CD4-positive, alpha-beta T cell (primary cell): ENCODE measurements at places on chromosomes 7 and 10. TPM values are rescaled to one million over a fixed set of nuclear protein-coding genes. Genes with fewer than 3 reads are reported as not detected.
A peak's percentile ranks its signal among the peaks of the same experiment; 100 is the strongest.

- H3K27me3 ChIP-seq: peaks cover 32% of the 10 kb centered on the region
- peaks cover 6% of the 10 kb centered on the region for H3K4me1 ChIP-seq
- H3K36me3 ChIP-seq: no peaks in the 10 kb centered on the region
- no peak overlapping the region for H3K27ac ChIP-seq
- no peak for DNase-seq
- H3K4me3 ChIP-seq: no peak overlapping the region
These were observed 33.2 kb upstream of the TLX1 start for GRCh38 chr10:101097881-101098280.

Gene SLC39A12
- total RNA-seq: not detected

GRCh38 chr10:3192856-3193635 is 20.5 kb upstream of the PITRM1 start:
- peak; percentile 27 for DNase-seq
- H3K27ac ChIP-seq: no peak overlapping the region
- H3K4me3 ChIP-seq: no peak overlapping the region
- H3K36me3 ChIP-seq: no peaks in the 10 kb centered on the region

GRCh38 chr10:88661018-88661417 is 3.2 kb upstream of the LIPF start:
- H3K4me3 ChIP-seq: no peak overlapping the region
- no peaks in the 10 kb centered on the region for H3K27me3 ChIP-seq
- H3K36me3 ChIP-seq: no peaks in the 10 kb centered on the region
- no peaks in the 10 kb centered on the region for H3K4me1 ChIP-seq
- DNase-seq: no peak

DNA sequence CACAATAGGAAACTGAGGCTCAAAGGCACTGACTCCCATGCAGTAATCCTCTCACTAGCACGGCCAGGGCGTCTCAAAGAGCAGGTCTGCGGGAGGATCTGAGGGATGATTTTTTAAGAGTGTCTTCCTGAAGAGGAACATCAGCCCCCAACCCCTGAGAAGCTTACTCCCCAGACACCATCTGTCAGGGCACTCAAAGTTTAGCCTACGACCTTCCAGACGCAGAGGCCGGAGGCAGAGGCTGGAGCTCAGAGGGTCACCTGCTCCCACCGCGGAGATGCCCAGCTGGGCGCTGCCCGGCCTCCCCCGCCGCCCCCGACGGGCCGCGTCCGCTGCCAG is 1.7 kb downstream of the ZNF777 start:
- H3K4me3 ChIP-seq: no peak overlapping the region
- no peak overlapping the region for H3K27ac ChIP-seq
- no peak for DNase-seq
- no peaks in the 10 kb centered on the region for H3K27me3 ChIP-seq
- H3K4me1 ChIP-seq: peaks cover 25% of the 10 kb centered on the region
- H3K36me3 ChIP-seq: peaks cover 16% of the 10 kb centered on the region

Gene HOXA3
- not detected for total RNA-seq

Gene FKBP6
- total RNA-seq: not detected

GRCh38 chr10:118501171-118501570 is 94.3 kb downstream of the PRLHR start:
- H3K27me3 ChIP-seq: peaks cover 4% of the 10 kb centered on the region
- DNase-seq: no peak
- no peaks in the 10 kb centered on the region for H3K36me3 ChIP-seq
- no peak overlapping the region for H3K27ac ChIP-seq

Gene MKX
- not detected for total RNA-seq

DNA sequence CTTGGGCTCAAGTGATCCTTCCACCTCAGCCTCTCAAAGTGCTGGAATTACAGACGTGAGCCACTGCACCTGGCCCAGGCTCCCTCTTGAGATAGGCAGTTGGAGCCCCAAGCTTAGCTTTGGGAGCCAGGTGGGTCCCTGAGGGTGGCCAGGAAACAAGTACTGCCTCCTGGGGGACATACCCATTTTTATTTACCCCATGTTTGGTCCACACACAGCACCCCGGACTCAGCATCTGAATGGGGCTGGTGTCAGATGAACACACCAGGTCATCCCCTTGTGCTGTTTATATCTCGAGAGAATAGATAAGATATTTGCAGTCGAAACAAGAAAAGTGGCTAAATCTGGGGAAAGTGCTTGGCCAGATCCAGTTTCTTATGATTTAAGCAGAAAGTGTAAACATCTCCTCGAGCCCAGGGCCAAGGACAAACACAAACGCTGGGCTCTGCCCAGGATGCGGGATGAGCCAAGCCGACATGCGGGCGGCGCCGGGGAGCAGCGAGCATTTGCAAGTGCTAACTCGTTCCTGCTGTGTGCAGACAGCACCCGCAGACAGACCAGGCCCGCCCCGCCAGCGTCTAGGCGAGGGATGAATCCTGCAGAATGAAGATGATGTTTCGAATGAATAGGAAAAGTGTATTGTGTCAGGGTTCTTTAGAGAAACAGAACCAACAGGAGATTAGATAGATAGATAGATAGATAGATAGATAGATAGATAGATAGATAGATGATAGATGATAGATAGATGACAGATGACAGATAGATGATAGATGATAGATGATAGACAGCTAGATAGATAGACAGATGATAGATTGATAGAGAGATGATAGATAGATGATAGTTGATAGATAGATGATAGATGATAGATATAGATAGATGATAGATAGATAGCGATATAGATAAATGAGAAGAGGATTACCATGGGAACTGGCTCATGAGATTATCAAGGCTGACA is 44.4 kb upstream of the OCM2 start:
- no peak overlapping the region for H3K4me3 ChIP-seq
- H3K36me3 ChIP-seq: no peaks in the 10 kb centered on the region
- H3K27ac ChIP-seq: no peak overlapping the region
- no peaks in the 10 kb centered on the region for H3K27me3 ChIP-seq
- no peaks in the 10 kb centered on the region for H3K4me1 ChIP-seq

- H3K27me3 ChIP-seq: no peaks in the 10 kb centered on the region
- DNase-seq: no peak
- no peaks in the 10 kb centered on the region for H3K4me1 ChIP-seq
- no peak overlapping the region for H3K4me3 ChIP-seq
These were observed 15.0 kb upstream of the GFRA1 start for GRCh38 chr10:116287906-116288501.

- no peaks in the 10 kb centered on the region for H3K36me3 ChIP-seq
- peaks cover 4% of the 10 kb centered on the region for H3K27me3 ChIP-seq
- no peak for DNase-seq
- no peak overlapping the region for H3K4me3 ChIP-seq
- H3K27ac ChIP-seq: no peak overlapping the region
- no peaks in the 10 kb centered on the region for H3K4me1 ChIP-seq
These were observed 26.9 kb upstream of the BPGM start for GRCh38 chr7:134619627-134620331.

- no peak for DNase-seq
- no peaks in the 10 kb centered on the region for H3K27me3 ChIP-seq
- no peaks in the 10 kb centered on the region for H3K4me1 ChIP-seq
- no peak overlapping the region for H3K27ac ChIP-seq
These were observed 84.7 kb downstream of the NKX6-2 start for GRCh38 chr10:132701099-132701845.

GRCh38 chr7:131546583-131547141 is 9.8 kb downstream of the PODXL start:
- no peaks in the 10 kb centered on the region for H3K4me1 ChIP-seq
- DNase-seq: peak; percentile 9
- H3K4me3 ChIP-seq: no peak overlapping the region
- H3K27me3 ChIP-seq: no peaks in the 10 kb centered on the region
- H3K27ac ChIP-seq: no peak overlapping the region

DNA sequence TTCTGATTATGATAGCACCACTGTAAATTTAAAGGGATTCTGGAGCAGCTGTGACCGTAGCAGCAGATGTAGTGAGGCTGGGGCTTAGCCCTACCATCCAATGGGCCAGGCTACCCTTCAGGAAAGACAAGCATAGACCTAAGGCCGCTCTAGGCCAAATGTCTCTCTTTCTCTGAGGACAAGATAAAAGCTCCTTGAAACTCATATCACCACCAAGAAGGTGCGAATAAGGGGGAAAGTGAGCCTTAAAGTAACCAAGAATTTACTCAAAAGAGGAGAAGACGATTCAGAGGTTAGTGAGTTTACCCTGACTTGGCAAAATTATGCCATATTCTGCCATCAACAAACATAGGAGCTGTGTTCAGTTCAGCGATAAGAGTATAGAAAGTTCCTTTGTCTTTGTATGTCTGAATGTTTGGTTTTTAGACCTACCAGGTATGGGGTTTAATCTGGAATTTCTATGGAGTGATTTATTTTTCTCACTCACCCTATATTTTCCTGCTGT is 79.8 kb downstream of the PFKFB3 start:
- no peaks in the 10 kb centered on the region for H3K36me3 ChIP-seq
- no peaks in the 10 kb centered on the region for H3K27me3 ChIP-seq
- H3K4me1 ChIP-seq: peaks cover 8% of the 10 kb centered on the region

DNA sequence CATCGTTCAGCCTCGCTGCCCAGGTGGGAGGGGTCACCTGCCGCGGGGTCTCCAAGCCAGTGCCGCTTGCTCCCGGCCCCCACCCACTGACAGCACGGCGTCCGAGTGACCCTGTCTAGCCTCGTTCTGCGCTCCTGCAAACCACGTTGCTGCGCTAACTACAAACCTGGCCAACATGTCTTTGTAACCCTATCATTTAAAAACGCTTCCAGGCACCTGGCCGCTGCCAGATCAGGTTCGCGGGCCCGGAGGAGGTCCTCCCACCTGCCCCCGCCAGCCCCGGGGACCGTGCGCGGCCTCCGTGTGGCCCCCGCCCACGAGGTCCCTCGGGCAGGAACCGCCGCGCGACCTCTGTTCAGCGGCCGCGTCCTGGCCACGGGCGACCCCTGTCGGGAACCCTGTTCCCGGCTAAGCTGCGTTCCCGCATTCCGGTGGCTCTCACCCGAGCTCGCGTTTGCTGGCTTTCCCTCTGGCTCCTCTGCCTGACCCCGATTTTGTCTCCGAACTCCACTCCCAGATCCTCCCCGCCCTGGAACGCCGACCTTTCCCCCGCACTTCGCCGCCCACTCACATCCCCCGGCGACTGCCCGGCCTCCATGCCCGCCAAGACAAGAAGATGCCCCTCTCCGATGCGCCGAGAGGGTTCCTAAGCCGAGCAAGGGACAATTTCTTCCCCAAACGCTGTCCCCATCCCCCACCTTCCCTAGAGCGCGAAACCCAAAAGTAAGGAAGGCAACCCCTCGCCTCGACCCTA is 2.4 kb downstream of the SFMBT2 start:
- DNase-seq: peak; percentile 38
- peak overlapping the region; percentile 84 for H3K4me3 ChIP-seq
- H3K4me1 ChIP-seq: peaks cover 49% of the 10 kb centered on the region
- H3K27ac ChIP-seq: no peak overlapping the region
- H3K27me3 ChIP-seq: no peaks in the 10 kb centered on the region
- peaks cover 5% of the 10 kb centered on the region for H3K36me3 ChIP-seq

DNA sequence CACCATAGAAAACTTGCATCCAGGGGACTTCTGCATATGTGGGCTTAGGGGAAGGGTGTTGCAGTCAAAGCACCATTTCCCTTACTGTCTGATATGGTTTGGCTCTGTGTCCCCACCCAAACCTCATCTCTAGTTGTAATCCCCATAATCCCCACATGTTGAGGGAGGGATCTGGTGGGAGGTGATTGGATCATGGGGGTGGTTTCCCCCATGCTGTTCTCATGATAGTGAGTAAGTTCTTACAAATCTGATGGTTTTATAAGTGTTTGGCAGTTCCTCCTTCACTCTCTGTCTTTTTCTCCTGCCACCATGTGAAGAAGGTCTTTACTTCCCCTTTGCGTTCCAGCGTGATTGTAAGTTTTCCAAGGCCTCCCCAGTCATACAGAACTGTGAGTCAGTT is 177.4 kb downstream of the ADK start:
- peak; percentile 45 for DNase-seq
- no peak overlapping the region for H3K4me3 ChIP-seq
- peaks cover 2% of the 10 kb centered on the region for H3K36me3 ChIP-seq
- H3K4me1 ChIP-seq: no peaks in the 10 kb centered on the region
- H3K27me3 ChIP-seq: no peaks in the 10 kb centered on the region
- H3K27ac ChIP-seq: no peak overlapping the region
